Neural cell (in vitro differentiated cells): ENCODE measurements at places on chromosomes 7 and 10. TPM values are rescaled to one million over a fixed set of nuclear protein-coding genes. Genes with fewer than 3 reads are reported as not detected.

GPAM gene
- 16.8 and 17.3 TPM in 2 replicates for polyA plus RNA-seq

R3HCC1L gene
- 11.1 and 12.8 TPM in 2 replicates for polyA plus RNA-seq

DGKB gene
- 0.20 and 0.76 TPM in 2 replicates for polyA plus RNA-seq

CCDC172 gene
- polyA plus RNA-seq, result not detected in 2 replicates

CRHR2 gene
- polyA plus RNA-seq, result 0.15 and 0.42 TPM in 2 replicates

CRYGN gene
- not detected in 2 replicates for polyA plus RNA-seq

ZPBP gene
- not detected in 2 replicates for polyA plus RNA-seq

NUPR2 gene
- not detected in 2 replicates for polyA plus RNA-seq

ZNF25 gene
- 72.6 and 81.6 TPM in 2 replicates for polyA plus RNA-seq

ANXA11 gene
- polyA plus RNA-seq, result not detected in 2 replicates

KIF5B gene
- 78.5 and 96.3 TPM in 2 replicates for polyA plus RNA-seq

OTUD1 gene
- polyA plus RNA-seq, result 5.9 and 6.0 TPM in 2 replicates

EN2 gene
- polyA plus RNA-seq, result not detected in 2 replicates

CCL26 gene
- polyA plus RNA-seq, result not detected in 2 replicates

INPP5A gene
- 44.5 and 48.8 TPM in 2 replicates for polyA plus RNA-seq

ZNF22 gene
- polyA plus RNA-seq, result 32.9 and 34.1 TPM in 2 replicates

NKX1-2 gene
- 0.16 and 0.19 TPM in 2 replicates for polyA plus RNA-seq

GTF2IRD1 gene
- 26.7 and 31.9 TPM in 2 replicates for polyA plus RNA-seq

GTF2IRD2 gene
- polyA plus RNA-seq, result 17.7 and 19.9 TPM in 2 replicates

NKX2-3 gene
- polyA plus RNA-seq, result not detected in 2 replicates

NACAD gene
- polyA plus RNA-seq, result 8.5 and 14.5 TPM in 2 replicates

DYNC1I1 gene
- 28.9 and 29.6 TPM in 2 replicates for polyA plus RNA-seq

ZNF467 gene
- polyA plus RNA-seq, result 11.9 and 12.8 TPM in 2 replicates

AP5Z1 gene
- 36.9 and 44.4 TPM in 2 replicates for polyA plus RNA-seq

ATOH7 gene
- 2.5 and 3.0 TPM in 2 replicates for polyA plus RNA-seq

PSTK gene
- polyA plus RNA-seq, result 21.0 and 27.1 TPM in 2 replicates
